ENCODE measurements at places on chromosomes 6 and 20.

- DNase-seq: no peak
Observed at GRCh38 chr6:101178748-101179147, 214.8 kb upstream of the GRIK2 start.

GRCh38 chr6:111585974-111586315 lies 19.7 kb downstream of the TRAF3IP2 start:
- no peak for DNase-seq

DNA sequence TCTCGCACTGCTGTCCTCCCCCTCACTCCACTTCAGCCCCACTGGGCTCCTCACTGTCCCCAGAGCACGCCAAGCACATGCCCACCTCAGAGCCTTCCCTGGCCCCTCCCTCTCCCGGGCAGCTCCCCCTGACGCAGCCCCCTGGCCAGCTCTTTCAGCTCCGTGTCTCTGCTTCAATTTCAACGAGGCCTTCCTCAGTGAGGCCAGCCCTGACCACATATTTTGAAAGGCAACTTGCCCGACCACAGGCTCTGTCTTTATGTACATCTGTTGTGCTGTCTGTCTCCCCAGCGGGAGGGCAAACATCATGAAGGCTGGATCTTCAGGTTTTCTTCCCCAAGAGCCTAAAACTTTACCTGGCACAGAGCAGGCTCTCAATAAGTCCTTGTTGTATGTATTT lies 44.6 kb downstream of the JPH2 start:
- DNase-seq: peak; percentile 12

GRCh38 chr6:18062733-18063132 lies 59.7 kb downstream of the NHLRC1 start:
- no peak for DNase-seq

- DNase-seq: no peak
Observed at GRCh38 chr20:31720486-31721407, 1.9 kb downstream of the BCL2L1 start.

DNA sequence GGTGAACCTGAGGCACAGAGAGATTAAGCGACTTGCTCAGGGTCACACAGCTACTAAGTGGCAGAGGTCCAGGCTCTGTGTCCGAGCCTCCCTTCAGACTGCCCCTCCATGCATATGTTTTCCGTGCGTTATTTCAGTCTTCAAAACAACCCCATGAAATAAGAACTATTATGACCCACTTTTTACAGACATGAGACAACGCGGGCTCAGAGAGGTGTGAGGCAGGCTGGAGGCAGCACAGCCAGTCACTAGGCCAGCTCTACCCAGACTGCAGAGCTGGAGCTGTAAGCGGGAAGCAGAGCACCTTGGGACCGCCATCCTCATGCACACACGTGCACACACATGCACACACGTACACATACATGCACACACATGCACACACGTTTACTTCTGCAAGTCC lies 62.3 kb downstream of the PSMG4 start:
- DNase-seq: no peak

DNA sequence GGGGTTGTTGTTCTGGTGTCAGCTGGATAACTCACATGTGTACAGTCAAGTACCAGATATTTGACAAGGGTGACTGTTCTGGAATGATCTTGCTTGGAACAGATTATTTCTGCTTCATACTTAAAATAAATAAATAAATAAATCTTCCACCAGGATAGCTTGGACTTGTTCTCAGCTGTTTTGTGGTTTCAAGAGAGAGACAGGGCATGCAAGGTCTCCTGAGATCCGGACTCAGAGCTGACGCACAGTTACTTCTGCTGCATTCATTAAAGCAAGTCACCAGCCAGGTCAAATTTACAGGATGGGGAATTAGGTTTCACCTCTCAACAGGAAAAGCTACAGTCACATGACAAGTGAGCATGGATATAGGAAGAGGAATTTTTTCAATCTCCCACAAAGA lies 285.0 kb upstream of the SPTLC3 start:
- no peak for DNase-seq

DNA sequence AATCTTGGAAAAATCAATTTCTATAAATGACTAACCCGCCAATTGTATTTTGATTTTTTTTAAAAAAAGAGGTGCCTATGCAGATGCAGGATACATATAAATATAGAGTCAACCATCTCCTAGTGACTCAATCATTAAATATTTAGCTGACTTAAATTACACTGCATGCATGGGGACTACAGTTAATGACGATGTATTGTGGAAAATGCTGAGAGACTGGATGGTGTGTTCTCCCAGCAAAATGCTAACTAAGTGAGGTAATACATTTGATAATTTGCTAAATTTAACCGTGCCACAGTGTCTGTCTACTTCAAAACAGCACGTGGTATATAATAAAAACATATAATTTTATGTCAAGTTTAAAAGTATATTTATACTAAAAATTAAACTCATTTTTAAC lies 341.6 kb downstream of the PRKN start:
- DNase-seq: peak; percentile 3

DNA sequence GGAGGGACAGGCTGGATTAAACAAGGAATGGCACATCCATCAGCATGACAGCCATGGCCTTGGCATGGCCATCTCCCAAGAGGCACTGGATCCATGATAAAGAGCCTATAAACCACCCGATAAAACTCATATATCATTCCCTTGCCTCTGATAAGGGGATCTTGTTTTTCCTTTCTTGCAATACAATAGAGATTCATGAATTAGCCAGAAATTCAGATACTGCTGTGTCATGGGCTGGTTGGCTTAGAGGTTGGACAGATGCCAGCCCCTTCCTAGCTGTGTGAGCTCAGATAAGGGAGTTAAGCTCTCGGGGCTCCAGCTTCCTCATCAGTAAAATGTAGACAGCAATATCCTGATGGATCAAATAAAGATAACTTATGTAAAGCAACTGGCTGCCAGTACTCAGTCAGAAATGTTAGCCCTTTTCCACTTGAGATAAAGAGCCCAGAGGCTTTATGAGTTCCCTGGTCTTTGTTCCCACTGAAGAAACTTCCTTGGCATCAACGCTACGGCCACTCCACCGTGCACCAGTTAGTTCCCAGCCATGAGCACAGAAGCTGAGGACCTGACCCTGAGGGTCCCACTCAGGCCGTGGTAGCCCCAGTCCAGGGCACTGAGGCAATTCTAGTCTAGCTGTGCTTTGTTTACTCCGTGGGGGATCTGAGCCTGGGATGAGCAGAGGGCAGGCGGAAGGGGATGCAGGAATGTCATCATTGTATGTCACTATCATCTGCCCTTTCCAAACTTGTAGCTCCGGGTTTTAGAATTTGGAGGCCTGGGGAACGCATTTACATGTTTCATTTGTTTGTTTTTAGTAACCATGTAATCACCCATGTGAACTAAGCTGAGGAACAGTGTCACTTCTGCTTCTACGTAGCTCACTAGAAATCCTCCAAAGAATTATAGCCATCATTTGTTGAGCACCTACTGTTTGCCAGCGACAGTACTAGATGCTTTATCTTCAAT lies 67.2 kb upstream of the TBC1D7 start:
- peak; percentile 89 for DNase-seq

DNA sequence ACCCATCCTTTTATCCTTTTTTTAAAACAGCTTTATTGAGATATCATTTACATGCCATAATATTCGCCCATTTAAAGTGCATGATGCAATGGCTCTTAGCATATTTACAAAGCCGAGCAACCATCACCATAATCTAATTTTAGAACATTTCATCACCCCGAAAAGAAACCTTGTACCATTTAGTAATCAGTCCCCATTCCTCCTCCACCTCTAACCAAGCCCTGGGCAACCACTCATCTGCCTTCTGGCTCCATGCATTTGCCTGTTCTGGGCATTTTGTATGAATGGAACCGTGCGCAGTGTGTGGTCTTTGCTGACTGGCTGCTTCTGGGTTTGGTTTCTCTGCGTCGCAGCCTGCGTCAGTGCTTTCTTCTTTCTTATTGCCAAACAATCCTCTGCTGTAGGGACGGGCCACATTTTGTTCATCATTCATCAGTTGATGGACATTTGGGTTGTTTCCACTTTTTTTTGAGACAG lies 10.2 kb upstream of the EEF1A2 start:
- DNase-seq: no peak

DNA sequence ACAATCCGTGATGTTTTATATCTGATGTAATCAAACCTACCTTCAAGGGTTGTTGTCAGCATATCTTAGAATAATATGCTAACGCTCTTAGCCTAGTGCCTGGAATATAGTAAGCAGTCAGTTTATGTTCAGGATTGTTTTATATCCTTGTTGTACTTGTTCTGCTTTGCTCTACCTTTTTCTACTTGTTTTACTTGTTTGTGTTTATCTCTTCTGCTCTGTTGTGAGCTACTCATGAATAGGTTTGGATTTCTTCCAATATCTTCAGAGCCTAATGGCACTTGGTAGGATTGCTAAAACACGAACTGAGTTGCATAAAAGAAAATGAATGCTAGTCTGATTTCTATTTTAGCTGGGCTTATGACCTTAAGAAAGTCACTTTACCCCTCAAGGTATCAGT lies 40.1 kb downstream of the DNAH8 start:
- DNase-seq: peak; percentile 6

DNA sequence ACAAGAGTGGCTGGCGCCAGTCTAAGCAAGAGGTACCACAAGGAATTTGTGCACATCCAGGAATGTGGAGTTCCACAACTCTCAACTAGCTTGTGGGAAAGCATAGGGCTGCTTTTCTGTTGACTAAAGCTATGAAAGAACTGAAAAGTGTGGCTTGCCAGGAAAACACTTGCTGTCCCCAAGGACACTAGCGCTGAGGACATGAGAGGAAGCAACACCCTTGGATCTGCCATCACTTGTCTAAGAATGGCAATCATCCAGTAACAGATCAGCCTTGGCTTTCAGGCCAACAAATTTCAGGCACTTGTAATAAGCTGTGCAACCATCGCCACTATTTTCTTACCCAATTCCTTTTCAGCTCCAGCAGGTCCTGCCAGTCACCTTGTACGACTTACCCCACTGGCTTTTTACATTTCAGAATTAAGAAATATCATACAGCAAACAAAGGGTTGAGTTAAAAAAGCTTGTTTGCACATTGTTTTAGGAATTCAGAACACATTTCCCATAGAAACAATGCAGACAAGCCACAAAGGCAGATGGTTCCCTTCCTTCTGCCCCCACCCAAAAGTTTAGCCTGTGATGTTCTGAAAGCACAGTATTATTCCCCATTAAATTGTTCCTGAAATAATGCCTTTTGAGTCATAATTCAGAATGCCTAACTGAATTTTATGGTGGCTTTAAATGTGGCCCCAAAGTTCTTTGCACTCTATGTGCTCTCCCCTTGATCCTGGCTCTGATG lies 57.9 kb upstream of the SSTR4 start:
- DNase-seq: peak; percentile 30

GRCh38 chr6:118680452-118681095 lies 29.2 kb upstream of the CEP85L start:
- no peak for DNase-seq

DNA sequence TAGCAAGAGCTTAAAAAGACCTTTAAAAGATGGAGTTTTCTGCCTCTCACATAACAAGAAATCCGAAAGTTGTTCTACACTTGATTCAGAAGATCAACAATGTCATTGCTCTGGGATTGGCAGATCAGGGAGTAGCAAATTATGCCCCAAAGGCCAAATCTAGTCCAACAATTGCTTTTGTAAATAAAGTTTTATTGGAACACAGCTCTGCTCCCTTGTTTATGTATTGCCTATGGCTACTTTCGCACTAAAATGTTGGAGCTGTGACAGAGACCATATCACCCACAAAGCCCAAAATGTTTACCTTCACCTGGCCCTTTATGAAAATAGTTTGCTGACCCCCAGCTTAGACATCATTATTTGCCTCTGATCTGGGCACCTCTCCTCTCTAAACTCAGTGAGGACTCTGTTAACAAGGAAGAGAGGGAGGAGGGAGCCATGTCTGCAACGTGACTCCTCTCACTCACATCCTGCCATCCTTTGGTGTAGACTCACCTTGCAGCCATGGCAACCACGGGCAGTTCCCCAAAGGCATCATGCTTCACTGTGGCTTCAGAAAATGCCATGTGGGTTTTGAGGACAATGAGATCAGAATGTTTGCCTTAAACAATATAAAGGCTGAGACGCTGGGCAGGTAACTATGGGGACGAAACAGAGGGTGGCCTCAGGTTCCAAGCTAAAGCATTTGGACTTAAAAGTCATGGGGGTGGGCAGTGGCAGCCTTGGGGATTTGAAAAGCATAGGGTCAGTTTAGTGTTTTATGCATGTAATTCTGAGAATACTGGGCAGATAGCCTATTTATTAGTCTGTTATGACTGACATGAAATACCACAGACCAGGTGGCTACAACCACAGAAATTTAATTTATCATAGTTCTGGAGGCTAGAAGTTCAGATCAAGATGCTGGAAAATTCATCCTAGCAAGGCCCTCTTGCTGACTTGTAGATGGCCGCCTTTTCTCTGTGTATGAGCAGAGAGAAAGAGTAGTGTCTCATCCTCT lies 149.7 kb upstream of the TNFAIP3 start:
- no peak for DNase-seq

GRCh38 chr6:7419065-7419464 lies 29.5 kb downstream of the RIOK1 start:
- DNase-seq: peak; percentile 23

- no peak for DNase-seq
Observed at GRCh38 chr6:130670142-130670541, 157.1 kb upstream of the SMLR1 start.

- no peak for DNase-seq
Observed at GRCh38 chr20:20970841-20971240, 135.3 kb downstream of the LINC00237 start.

DNA sequence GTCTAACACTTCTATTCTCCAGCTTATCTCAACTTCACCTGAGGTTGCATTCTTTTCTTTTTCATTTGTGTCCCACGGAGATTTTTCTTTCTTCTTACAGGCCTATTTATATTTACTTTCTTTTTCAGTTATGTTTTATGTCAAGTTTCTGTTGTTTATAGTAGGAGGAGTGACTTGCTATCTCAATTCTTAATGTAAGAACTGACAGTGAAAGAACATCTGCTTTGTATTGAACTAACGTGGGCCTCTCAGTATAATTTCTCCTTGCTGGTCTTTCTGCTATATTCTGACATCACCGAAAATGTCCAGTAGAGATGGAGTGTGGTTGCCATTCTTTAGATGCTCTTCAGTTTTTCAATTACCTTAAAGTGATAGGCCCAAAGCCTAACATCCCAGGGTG lies 521.7 kb downstream of the EPM2A start:
- no peak for DNase-seq

DNA sequence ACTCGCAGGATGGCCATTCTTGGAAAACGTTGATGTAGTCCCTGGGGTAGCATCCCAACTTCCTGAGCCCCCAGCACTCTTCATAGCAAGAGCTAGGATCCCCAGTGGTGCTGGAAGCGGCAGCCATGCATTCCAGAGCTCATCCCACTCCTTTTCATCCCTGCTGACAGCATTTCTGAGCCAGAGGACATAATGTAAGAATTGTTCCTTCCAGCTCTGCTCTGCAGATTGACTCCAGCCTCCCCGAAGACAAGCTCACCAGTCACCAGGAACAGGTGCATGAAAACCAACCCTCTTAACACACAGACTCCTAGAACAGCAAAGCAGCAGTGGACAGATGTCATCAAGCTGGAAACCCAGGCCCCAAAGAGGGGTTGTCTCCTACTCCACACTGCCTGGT lies 3.8 kb downstream of the SLC13A3 start:
- no peak for DNase-seq

Data from cardiac fibroblast (primary cell).